Progenitor cell of endocrine pancreas (in vitro differentiated cells): ENCODE measurements at places on chromosomes 5 and 9. TPM values are rescaled to one million over a fixed set of nuclear protein-coding genes. Genes with fewer than 3 reads are reported as not detected.

GRCh38 chr9:114666851-114667250, 9.2 kb upstream of the TEX53 start:
- no peak for DNase-seq

The DDX4 gene
- not detected in 2 replicates for total RNA-seq

The IL9 gene
- total RNA-seq: not detected in 2 replicates

GRCh38 chr5:35320029-35320428, 89.7 kb upstream of the PRLR start:
- no peak for DNase-seq

GRCh38 chr9:137757613-137758029, 120.0 kb upstream of the CACNA1B start:
- no peak for DNase-seq

DNA sequence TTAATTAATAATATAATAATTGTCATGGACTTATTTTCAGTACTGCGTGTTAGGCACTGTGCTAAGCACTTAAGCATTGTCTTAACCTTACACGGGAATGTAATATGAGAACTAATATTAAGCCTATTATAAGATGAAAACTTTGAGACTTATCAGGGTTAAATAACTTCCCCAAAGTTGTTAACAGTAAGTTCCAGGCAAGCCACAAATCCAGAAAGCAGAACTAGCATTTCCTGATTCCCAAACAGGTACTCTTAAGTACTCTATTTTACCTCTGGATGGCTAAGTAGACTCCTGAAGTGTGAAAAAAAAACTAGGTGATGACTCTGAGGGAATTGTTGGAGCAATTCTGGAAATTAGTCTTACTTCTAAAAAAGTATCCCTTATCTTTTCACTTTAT, 23.8 kb downstream of the GABRG2 start:
- no peak for DNase-seq

DNA sequence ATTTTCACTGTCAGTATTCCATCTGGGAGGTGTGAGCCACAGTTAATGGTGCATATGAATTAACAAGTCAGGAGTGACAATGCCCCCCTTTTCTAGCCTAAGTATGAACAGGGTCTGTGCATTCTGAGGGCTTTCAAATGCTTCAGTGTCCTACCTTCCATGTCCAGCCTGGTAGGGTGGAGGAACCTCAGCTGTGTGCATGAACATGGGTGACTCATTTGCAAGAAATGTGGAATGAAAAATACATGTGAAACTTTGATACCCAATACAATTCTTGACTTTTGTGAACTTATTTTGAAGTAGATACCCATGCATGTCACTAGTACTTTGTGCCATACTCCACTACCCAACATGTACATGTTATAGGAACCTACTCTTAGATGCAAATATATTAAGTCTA, 375.8 kb downstream of the SEMA5A start:
- DNase-seq: no peak

DNA sequence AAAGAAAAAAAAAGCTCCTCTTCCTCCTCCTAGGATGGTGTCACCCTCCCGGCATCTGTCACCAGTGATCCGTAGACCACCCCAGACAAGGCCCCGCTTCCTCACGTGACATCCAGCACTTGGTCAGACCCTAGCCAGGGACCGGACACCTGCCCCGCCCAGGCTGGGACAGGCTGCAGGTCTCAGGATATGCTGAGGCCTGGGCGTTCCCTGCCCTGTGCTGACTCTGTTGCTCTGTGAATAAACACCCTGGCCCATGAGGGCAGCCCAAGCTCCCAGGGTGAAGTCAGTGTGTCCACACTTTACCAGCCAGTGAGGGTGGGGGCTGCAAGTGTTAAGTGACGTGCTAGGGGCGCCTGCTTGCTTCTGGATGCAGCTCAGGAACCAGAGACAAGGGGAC, 5.6 kb downstream of the EDF1 start:
- DNase-seq: no peak

The HEMGN gene
- not detected in 2 replicates for total RNA-seq
